ENCODE measurements at places on chromosomes 7 and 10. TPM values are rescaled to one million over a fixed set of nuclear protein-coding genes. Genes with fewer than 3 reads are reported as not detected.
A peak's percentile ranks its signal among the peaks of the same experiment; 100 is the strongest.

DNA sequence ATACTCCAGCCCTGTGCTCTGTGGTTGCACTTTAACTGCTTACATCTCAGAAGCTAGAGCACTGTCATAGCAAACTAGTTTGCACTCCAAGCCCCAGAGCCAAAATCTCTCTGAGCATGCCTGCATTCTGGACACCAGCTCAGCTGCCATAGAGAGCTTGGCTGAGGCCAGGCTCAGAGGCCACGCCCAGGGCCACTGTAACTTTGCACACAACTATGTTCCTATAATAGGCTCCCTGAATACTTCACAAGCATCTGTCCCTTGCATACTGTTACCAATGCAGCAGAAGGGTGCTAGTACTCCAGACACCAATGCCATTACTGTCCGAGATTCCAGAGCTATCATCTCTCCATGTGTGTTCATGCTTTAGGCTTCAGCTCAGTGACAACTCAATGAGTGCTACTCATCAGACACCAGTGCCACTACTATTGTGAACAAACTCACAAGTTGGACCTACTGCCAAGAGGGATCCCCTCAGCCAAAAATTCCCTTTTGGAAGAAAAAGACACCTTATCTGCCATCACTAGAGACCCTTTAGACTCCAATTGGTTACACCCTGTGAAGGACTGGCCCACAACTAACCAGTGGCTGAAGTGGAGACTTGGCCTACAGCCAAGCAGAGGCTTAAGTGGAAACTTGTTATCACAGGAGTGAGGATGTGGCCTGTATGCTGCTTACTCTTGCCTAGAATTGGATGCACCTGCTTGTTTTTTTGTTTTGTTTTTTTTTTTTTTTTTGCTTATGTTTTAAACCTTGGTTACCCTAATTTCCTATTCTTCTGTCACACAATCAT, 211.6 kb upstream of the MAGI2 start:
- DNase-seq = no peak

DNA sequence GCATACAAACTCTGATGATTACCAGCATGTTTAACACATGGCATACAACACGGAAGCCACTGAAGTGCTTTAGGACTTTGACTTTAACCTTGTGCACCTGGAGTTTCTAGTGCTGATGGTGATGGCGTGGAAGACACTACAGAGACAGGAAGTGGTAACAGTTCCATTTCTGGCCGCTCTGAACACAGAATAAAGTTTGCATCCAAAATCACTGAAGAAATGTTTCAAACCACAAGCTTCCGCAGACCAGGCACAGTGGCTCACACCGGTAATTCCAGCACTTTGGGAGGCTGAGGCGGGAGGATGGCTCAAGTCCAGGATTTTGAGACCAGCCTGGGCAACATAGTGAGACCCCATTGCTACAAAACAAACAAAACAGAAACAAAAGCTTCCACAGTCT, 40.3 kb upstream of the TNPO3 start:
- DNase-seq = peak; percentile 64

DNA sequence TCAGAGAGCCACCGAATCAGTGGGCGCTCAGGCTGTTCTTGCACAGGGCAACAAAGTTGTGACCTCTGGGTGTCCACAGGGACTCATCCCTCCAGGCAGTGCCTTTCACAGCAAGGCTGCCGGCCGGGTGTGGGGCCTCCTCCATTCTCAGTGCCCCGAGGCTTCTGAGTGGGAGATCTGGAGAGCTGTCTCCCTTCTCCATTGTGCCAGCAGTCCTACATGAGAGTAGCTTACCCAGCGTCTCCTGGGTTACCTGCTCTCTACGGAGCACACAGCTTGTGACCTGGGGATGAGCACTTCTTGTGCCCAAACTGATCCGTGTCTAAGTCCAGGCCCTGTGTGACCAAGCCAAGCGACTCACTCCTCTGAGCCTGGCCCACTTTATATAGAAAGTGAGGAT, 240.9 kb upstream of the GRB10 start:
- no peak for DNase-seq

GRCh38 chr10:117805139-117805538, 241.6 kb downstream of the RAB11FIP2 start:
- no peak for DNase-seq

- DNase-seq = no peak
Observed at GRCh38 chr10:102628451-102628911, 15.8 kb upstream of the TRIM8 start.

DNA sequence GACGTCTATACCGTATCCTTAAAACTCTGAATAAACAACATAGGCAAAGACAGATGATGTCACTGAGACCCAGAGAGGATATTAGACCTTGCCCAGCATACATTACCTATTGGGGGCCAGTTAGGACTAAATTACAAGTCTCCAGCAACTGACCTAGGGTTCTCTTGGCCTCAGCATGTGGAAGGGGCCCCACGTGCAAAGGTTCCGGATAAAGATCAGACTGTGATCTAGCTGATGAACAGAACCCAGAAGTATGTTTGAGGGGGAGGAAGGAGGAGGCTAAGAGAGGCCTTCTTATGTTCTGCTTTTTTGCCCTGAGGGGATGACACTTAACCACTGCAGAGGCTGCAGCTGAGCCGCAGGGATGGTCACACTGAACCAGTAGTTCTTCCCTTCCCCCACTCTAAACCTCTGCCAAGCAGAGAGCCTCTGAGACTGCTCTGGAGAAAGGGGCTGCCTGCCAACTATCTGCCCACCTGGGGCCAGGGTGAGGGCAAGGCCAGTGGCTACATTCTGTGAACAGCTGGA, 24.0 kb upstream of the KMT2C start:
- no peak for DNase-seq

- no peak for DNase-seq
Observed at GRCh38 chr7:138741453-138741735, 40.2 kb upstream of the SVOPL start.

- DNase-seq = no peak
Observed at GRCh38 chr10:75003891-75004290, 107.6 kb upstream of the SAMD8 start.

- DNase-seq = peak; percentile 37
Observed at GRCh38 chr7:40717242-40717641, 582.4 kb downstream of the SUGCT start.

DNA sequence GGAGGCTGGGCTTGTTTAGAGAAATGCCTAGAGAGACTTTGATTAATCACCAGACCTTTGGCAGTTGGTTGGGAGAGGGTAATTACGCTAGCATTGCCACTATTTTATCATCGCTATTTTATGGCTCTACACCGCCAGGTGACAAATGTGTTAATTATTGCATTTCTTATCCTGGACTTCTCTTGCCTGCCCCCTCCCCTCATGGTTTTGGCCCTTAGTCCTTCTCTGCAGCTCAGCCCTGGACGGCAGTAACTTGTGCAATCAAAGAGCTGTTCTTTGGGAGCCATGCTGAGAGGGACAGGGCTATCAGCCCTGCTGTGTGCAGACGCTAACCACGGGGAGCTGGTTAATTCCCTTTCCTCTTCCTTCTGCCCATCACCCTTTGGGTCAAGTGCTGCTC, 585.0 kb downstream of the AUTS2 start:
- no peak for DNase-seq

DNA sequence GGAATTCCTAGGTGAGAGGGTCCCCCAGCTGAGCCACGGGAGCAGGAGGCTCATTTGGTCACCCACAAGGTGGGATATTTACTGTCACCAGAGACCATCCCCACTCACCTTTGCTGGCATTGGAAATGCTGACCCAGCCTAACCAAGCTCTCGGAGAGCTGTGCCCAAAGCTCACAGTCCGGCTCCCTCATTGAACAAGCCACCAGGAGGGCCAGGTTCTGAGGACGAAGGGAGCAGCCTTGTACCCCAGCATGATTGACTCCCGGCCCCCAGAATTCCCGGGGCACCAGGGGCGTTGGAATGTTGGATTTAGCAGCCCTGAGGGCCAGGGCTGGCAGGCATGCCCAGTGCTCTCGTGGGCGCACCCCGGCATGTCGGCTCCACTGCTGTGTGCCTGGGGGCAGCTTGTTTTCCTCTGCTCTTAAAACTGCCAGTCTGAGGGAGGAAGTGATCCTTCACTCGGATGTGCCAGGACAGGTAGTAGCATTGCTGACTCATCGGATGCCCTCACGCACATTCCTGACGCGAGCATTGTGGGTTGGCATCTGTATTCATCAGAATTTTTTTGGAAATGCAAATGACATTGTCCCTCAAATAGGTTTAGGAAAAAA, 23.3 kb downstream of the CLIP2 start:
- DNase-seq = no peak

GRCh38 chr7:86760236-86760635, 116.5 kb downstream of the GRM3 start:
- DNase-seq = no peak

DNA sequence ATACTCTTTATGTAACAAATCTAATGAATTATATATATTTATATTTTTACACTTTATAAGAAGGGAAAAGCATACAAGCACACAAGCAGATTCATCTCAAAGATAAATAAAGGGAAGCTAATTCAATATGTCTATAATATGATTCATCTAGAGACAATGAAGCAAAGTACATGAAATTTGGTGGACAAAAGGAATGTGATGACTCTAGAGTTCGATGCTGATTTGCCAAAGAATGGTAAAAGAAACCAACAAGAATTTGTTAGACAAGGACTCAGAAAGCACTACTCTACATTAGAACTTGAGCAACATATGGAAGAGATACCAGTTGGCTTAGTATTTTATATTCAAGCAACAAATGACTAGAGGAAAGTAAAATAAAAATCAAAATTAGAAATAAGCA, 536.5 kb upstream of the TEX47 start:
- no peak for DNase-seq

DNA sequence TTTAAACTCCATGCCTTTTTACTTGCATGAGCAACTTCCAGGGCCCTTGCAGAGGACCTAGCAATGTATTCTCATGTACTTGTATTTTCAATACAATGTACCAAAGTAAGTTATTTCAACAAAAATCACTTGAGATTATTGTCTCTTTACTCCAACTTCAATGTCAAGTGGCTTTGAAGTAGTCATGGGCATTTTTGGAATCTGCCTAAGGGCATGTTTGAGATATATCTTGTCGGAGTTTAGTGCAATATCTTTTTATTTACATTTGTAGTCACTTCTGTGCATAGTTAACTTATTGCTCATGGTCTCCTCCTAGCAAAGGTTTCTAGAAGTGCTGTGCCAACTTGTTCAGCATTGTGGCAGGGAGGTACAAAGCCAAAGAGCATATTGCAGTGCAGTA, 508.7 kb upstream of the SEMA3D start:
- DNase-seq = no peak

- DNase-seq = no peak
Observed at GRCh38 chr7:113608782-113609181, 310.0 kb downstream of the PPP1R3A start.

- no peak for DNase-seq
Observed at GRCh38 chr10:122113161-122113944, 124.4 kb downstream of the TACC2 start.

GRCh38 chr7:141945356-141945755, 1.4 kb downstream of the CLEC5A start:
- DNase-seq = no peak

- no peak for DNase-seq
Observed at GRCh38 chr10:65701168-65701776, 1224.6 kb upstream of the LRRTM3 start.

GRCh38 chr7:80665526-80665925, 27.1 kb downstream of the CD36 start:
- no peak for DNase-seq

- DNase-seq = no peak
Observed at GRCh38 chr10:71742301-71743088, 22.9 kb upstream of the C10orf105 start.

- no peak for DNase-seq
Observed at GRCh38 chr7:29987083-29987482, 2.5 kb downstream of the SCRN1 start.

DNA sequence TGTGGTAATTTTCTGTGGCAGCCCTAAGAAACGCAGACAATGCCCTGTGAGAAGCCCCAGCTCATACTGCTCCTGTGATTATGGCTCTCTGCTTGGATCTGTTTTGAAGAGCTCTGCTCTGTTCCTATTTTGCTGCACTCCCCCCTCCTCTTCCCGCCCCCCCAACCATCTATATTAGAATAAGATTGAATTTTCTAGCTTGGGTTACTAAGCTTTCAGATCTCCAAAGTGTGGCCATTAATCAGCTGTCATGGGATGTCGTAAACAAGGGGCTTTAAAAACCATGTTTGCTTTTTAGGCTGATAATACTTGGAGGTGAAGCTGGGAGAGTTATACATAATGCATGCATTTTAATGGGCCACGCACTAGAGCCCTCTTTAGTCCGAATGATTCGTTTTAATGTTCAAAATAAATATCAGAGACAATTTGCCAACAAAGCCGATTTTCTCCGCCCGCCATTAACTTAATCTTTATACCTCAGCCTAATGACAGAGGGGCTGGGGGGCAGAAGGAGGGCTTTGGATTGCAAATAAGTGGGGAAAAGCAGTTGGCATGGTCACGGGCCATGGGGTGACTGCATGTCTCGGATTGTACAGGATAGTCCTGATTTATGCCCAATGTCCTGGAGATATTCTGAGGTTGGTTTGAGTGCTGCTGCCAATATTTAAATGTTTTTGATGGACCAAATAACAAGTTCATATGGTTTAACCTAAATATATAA, 165.5 kb downstream of the RPS24 start:
- DNase-seq = no peak

GRCh38 chr7:48473205-48473865, 302.1 kb downstream of the ABCA13 start:
- no peak for DNase-seq

DNA sequence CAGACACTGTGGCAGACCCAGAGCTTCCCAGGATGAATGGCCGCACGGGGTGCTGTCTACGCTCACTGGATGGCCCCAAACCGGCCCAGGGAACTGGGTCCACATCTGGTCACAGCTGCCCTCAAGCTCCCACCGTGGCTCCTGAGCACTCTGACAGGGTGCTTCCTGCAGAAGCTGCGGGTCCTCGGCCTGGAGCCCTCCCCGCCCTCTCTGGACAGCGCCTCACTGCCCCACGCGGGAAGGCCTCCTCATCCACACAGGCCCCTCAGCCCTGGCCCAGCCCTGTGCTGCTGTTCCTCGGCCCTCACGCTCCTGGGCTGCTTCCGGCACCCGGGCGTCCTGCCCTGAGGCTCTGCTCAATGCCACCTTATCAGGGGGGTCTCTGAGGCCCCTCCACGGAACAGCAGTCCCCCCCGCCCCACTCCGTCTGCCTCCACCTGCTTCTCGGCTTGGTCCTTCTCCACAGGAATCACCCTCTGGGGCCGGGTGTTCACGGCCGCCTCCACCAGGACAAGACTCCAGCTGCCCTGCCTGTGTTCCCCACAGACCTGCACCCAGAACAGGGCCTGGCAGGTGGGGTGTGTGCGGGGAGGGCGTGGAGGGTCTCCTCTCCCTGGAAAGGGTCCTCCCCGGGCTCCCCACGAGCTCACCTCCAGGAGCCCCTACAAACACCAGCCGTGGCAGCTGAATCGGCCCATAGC, 75.4 kb upstream of the PDGFA start:
- DNase-seq = no peak

MMD2 gene
- not detected for total RNA-seq

ZNF488 gene
- 0.05 TPM for total RNA-seq

CALHM3 gene
- total RNA-seq = not detected

INHBA gene
- not detected for total RNA-seq

COL26A1 gene
- total RNA-seq = not detected

SH2B2 gene
- total RNA-seq = 0.12 TPM

MTPN gene
- 168 TPM for total RNA-seq

ITPRID1 gene
- total RNA-seq = not detected

CALN1 gene
- not detected for total RNA-seq

NKX2-3 gene
- total RNA-seq = not detected

TMEM178B gene
- 0.22 TPM for total RNA-seq

HPSE2 gene
- not detected for total RNA-seq

BMPR1A gene
- 8.9 TPM for total RNA-seq

PNLIPRP3 gene
- total RNA-seq = not detected
